Daoy (cell line): ENCODE measurements at places on chromosomes 2 and 18. TPM values are rescaled to one million over a fixed set of nuclear protein-coding genes. Genes with fewer than 3 reads are reported as not detected.

DNA sequence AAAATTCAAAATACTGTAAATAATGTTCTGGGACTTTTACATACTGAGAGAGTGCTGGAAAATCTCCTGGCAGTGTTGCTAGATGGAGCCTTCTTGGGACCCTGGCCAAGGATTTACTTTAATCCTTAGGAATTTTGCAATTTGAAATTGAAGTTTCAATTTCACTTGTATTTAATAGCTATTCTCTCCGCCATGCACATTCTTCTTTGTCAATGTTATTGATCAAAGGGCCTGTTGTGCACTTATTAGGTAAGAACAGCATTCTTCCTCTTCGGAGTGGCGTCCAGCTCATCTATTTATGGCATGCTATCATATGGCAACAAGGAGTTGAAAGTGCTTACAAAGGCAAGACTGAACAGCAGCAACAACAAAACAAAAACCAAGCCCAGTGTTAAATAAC is 40.1 kb upstream of the SOS1 start:
- DNase-seq, result no peak

GRCh38 chr18:57188851-57189557 is 42.1 kb downstream of the BOD1L2 start:
- no peak for DNase-seq

- no peak for DNase-seq
Observed at GRCh38 chr2:190545555-190546385, 11.2 kb upstream of the NEMP2 start.

The UCN gene
- 0.11 TPM in 1 of 2 replicates, not detected in the other for total RNA-seq

- DNase-seq, result no peak
Observed at GRCh38 chr18:13323186-13323585, 104.6 kb downstream of the LDLRAD4 start.

The CYBRD1 gene
- total RNA-seq, result 10.2 and 12.3 TPM in 2 replicates

DNA sequence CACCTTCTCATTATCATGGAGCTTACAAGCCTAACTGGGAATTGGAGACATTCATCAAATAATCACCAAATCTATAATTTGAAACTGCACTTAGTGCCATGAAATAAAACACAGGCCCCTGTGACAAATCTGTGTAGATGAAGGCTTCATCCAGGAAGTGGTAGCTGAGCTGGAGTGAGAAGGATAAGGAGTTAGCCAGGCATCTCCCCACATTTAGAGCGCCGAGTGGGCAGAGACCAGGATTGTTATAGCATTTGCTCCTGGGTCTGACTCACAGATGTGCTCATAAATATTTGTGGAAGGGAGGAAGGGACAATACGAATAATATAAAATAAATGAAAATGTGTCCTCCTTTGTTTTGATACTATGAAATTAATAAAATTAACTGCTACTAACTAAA is 2.5 kb upstream of the MAT2A start:
- peak; percentile 67 for DNase-seq

GRCh38 chr2:211495339-211495738 is 938.9 kb downstream of the CPS1 start:
- DNase-seq, result no peak

The ASXL3 gene
- total RNA-seq, result 0.18 and 0.29 TPM in 2 replicates

DNA sequence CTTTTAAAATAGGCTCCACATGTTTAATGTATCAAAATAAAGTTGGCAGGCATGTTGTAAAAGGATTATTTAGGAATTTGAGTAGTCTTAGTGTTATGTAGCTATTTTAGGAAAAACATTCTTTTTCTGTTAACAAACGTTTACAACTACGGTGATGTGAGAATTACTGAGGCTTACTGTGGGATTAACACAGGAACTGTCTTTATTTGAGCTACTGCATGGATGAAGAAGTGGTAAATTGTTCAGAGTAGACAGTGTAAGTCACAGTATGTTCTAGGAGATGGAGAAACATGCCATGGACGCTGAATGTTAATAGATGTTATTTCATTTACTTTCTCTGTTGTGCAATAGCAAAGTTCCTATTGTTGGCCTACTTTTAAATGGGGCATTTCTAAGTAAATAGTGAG is 1.6 kb downstream of the PPM1B start:
- no peak for DNase-seq

DNA sequence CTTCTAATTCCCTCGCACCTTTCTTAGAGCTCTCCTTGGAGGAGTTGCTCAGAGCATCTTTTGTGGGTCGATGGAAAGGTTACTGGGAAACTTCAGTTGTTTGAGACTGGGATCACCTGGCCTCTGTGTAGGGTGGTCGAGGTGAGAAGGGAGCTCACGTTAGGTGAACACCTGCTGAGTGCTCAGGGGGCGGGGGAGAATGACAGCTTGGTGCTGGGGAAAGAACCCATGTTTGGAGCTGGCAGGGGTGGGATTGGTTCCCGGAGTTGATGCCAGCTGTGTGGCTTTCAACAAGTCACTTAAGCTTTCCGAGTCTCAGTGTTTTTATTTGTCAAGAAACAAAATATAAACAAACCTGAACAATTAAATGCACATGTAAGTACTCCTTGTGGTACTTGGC is 122.3 kb downstream of the GLI2 start:
- DNase-seq, result no peak

The ANO7 gene
- total RNA-seq, result 0.69 TPM in 1 of 2 replicates, not detected in the other

GRCh38 chr2:12588986-12589385 is 127.8 kb upstream of the TRIB2 start:
- DNase-seq, result no peak

The IL1RL1 gene
- not detected in 2 replicates for total RNA-seq

The LRATD1 gene
- not detected in 2 replicates for total RNA-seq

The REG3A gene
- total RNA-seq, result not detected in 2 replicates

- peak; percentile 75 for DNase-seq
Observed at GRCh38 chr2:33321236-33321771, 155.1 kb upstream of the RASGRP3 start.

GRCh38 chr2:239540174-239540573 is 139.4 kb upstream of the HDAC4 start:
- DNase-seq, result no peak

The POTEI gene
- total RNA-seq, result 0.06 and 0.40 TPM in 2 replicates

DNA sequence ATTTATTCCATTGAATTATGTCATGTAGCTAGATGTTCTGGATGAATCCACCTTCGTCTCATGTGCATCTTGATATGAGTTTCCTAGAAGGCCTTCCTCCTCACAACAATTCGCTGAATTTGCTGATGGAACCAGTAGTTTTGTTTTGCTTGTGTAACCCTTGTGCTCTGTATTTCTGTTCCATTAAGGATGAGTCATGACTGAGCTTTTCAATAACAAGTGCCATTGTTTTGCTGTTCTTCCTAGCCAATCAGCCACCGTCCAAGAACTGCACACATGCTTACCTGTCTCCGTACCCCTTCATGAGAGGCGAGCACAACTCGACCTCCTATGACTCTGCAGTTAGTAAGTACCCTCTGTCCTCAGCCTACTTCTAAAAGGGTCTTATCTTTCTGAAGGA is 2.3 kb downstream of the TMEM182 start:
- peak; percentile 2 for DNase-seq

GRCh38 chr2:173997269-173997668 is 32.1 kb upstream of the SP3 start:
- no peak for DNase-seq

DNA sequence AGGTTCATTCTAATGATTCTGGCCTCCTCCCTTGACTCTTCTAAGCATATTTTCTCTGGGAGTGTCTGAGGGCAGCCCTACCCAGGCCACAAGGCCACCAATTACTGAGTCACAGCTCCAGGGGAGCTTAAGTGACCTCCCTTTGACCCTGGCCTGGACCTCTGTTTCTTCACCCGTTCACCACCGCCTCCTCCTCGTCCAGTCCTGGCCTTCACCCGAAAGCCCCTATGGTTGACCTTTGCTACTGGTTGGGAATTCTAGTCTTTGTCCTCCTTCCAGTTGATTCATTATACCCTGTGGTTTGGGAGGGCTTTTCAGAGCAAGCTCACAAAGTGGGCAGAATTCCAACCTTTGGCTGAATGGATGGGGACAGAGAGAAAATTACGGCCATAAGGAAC is 72.6 kb downstream of the NRP2 start:
- DNase-seq, result peak; percentile 74

DNA sequence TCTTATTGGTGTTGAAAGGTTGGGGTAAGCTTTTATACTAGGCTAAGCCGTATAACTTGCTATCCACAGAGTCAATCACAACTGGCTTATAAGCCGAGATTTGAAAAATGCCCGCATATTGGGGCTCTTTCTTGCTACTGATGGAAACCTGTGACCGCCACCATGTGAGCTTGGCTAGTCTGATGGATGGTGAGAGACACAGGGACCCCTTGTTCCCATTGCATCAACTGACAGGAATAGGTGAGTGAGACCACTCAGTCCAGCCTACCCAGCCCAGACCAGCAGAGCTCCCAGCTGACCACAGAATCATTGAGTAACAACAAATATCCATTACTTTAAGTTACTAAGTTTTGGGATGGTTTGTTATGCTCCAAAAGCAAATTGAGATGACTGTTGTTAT is 676.4 kb upstream of the HS6ST1 start:
- DNase-seq, result no peak

DNA sequence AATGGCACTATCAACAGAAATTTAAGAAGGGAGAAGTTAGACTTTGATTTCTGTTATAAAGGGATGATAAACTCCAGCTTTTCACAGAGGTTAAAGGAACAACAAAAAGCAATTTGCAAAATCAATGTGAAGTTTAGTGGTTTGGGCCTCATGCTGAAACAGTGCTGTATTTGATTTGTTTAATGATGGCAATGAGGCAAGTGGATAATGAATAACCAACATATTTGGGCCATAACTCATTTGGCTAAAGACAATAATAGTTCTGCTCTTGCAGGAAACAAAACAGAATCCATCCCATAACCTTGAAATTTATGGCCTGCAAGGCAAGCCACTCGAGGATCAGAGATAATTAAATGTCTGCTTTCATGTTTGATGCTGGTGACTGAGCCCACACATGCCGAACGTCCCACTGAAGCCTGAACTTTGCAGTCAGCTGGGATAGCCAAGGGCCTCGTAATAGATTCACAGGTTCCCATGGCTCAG is 56.5 kb downstream of the TPGS2 start:
- no peak for DNase-seq
